Renal cortical epithelial cell (primary cell): ENCODE measurements at places on chromosomes 4 and X. TPM values are rescaled to one million over a fixed set of nuclear protein-coding genes. Genes with fewer than 3 reads are reported as not detected.

Gene ADGRL3
- 5.3 TPM in 1 of 2 replicates, not detected in the other for total RNA-seq

Gene SATL1
- total RNA-seq: not detected in 2 replicates

Gene AR
- total RNA-seq: 0.52 and 0.80 TPM in 2 replicates

Gene GATA1
- total RNA-seq: not detected in 2 replicates

Gene PRDM8
- 0.50 and 1.7 TPM in 2 replicates for total RNA-seq

Gene ADH1C
- total RNA-seq: 0.35 TPM in 1 of 2 replicates, not detected in the other

Gene USP51
- total RNA-seq: 1.0 and 4.5 TPM in 2 replicates

Gene ARSD
- 36.6 and 108 TPM in 2 replicates for total RNA-seq

Gene TRPC3
- total RNA-seq: not detected in 2 replicates
